ENCODE measurements at places on chromosomes 2 and 18.

DNA sequence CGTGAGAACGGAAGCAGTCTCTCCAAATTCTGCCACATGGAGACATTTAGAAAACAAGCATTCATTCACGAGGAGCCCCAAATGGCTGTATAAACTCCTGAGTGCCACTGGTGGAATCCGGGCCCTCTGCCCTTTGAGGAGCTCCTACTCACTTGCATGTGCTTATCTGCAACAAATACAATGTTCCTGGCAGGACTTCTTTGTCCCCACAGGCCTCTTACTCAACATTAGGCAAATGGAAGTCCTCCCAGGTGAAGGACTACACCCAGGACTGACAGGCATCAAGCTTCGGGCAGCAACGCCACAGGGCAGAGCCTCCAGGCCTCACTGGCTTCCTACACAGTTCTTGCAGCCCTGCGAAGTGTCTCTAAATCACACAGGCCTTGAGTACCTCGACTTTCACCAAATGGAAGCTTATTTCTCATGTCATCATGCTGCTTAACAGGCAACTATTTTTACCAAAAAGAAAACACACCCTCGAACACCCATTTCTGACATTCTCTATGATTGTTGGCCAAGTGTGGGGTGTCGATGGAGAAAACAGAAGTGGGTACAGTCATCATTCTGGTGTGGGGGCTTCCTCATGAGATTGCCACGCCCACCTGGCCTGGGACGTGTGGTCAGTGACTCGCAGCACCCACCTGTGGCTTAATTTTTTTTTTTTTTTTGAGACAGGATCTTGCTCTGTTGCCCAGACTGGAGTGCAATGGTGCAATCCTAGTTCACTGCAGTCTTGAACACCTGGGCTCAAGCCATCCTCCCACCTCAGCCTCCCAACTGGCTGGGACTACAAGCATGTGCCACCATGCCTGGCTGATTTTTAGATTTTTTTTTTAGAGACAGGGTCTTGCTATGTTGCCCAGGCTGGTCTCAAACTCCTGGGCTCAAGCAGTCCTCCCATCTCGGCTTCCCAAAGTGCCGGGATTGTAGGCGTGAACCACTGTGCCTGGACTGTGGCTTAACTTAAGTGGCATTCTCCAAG lies 186.8 kb upstream of the GLI2 start:
- DNase-seq: no peak

DNA sequence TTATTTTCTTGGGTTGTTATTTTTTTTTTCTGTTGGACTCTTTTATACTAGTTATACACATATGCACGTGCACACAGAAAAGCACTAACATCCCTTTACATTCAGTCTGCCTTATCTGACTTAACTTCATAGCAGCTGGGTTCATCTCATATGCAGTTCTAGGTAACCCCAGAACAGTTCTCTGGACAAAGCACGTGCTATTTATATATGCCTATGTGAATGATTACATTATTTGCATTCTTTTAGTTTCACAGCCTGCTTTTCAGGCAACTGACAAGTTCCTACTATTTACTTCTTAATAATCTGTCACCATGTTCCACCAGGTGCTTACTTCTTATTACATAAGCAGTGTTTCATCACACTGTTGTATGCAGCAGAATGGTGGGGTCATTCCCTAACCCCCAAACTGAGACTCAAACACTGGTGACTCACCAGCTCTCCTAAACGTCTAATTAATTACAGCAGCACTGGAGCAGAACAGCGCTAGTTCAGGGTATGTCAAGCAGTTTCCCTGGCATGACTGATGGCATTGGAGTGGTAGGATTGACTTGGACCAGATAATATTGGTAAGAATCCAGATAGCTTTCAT lies 372.8 kb downstream of the CLIP4 start:
- no peak for DNase-seq

GRCh38 chr18:23452347-23452727 lies 750 bp upstream of the RIOK3 start:
- no peak for DNase-seq

GRCh38 chr2:162018530-162018929 lies 55.5 kb downstream of the DPP4 start:
- no peak for DNase-seq

GRCh38 chr2:175450029-175450760 lies 268.7 kb upstream of the ATP5MC3 start:
- DNase-seq: no peak

DNA sequence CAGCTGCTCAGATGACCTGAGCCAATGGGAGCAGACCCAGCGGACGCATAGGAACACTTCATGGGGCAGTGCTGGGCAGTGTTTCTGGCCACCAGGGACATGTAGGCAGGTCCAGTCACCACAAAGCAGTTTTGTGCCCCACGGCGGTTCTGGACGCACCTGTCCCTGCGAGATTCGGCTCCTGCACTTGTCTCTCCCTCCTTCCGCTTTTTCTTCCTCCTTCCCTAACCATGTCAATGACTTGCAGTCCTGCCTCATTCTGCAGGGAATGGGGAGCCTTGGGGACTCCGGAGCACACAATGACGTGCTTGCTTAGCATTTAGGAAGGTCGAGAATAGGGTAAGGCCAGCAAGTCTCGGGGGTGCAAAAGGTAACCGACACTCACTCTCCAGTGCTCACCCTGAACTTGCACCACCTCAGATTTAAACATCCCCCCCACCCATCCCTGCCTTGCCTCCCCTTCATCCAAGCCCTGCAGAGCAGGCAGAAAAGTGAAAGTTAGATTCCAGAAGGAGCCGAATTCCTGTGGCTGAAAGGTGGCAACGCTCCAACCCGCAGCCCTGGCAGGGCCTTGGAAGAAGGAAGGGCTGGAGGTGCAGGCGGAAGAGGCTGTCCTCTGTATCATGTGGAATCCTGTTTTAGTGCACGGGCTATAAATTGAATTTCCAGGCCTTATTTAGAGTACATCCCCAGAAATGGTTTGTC lies 40.5 kb upstream of the ATG16L1 start:
- DNase-seq: no peak

GRCh38 chr2:148794558-148794957 lies 80.5 kb upstream of the KIF5C start:
- DNase-seq: no peak

DNA sequence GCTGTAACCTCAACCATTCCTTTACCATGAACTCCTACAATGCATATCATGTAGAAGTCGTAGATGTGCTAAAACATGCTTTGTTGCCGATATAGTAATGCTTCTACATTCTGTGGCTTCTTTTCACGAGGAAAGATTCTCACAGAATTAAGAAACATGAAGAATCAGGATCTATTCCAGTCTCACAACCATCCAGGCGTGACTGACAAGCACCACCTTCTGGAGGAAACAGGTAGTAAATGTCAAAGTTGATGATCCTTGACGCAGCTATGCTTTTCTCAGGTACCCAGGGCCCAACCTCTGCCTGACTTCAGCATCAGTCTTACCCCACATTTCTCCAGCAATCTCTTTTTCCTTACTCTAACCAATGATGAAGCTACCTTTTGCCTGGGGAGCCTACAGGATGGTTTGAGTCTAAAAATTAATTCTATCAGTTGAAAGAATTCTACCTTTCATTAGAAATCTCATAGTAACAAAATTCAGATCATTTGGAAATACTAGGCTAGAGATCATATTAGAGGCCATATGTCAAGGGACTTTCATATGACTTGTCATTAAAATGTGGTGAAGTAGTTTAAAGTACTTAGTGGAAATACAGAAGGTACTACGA lies 123.3 kb upstream of the RND3 start:
- no peak for DNase-seq

DNA sequence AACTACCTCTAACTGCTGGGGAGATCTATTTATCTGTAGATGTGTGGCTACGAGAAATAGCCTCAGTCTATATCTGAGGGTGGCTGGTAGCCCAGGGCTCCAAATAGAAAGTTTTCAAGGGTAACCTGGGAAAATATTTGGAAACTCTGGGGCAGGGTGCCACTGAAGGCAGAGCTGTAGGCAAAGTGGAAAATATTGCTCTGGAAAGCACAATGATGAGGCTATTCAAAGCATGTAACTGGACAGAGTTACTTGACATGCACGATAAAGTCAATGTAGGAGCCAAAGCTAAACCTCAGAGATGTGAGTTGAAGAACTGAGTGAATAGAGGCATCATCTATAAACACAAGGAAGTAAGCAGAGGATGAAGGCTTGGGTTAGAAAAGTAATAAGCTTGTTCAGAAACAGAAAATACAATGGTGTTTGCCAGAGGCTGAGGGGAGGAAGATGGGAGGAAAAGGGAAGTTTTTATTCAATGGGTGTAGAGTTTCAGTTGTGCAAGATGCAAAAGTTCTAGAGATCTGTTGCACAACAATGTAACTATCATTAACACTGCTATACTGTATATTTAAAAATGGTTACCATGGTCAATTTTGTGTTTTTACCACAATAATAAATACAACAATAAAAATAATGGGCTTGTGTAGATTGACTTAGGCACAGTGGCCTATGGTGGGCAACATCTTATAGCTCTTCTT lies 171.6 kb downstream of the MBD2 start:
- no peak for DNase-seq
